ENCODE measurements at places on chromosomes 7 and 10.

- DNase-seq, result no peak
Measured at GRCh38 chr7:37145682-37146081, 303.0 kb downstream of the ELMO1 start.

DNA sequence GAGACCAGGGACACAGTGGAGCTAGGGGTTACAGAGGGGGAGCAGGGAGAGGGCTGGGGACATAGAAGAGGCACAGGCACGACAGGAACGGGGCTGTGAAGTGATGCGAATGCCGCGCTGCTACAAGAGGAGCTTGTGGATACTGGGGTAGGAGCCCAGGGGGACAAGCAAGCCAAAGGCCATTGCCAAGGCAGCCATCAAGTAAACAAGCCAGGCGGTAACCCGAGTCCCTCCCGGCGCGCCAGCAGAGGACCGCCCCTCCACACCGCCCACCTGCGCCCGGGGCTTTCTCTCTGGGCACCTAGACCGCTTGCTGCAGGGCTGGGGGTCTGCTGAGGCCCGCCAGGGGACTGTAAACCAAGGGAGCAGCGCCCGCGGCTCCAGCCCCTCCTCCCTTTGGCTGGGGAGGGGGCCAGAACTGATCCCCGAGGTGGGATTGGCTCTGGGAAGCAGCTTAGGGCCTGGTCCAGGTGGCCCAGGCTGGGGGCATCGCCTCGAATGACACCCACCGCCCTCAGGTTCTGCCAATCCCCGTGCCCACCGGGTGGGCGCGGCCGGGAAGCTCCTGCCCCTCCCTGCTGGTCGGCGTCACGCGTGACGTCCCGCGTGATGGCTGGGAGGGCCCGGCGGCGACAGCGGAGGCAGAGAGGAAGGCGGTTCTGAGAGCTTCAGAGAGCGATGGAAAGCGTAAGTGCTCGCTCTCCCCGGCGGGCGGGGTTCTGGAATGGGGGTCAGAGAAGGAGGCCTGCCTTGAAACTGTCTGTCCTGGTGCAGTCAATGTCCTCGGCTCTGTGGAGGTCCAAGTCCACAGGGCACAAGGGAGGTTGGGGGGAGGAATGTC is 982 bp downstream of the SFXN3 start:
- peak; percentile 59 for DNase-seq

- no peak for DNase-seq
Measured at GRCh38 chr7:92297736-92298135, 52.0 kb downstream of the ANKIB1 start.

DNA sequence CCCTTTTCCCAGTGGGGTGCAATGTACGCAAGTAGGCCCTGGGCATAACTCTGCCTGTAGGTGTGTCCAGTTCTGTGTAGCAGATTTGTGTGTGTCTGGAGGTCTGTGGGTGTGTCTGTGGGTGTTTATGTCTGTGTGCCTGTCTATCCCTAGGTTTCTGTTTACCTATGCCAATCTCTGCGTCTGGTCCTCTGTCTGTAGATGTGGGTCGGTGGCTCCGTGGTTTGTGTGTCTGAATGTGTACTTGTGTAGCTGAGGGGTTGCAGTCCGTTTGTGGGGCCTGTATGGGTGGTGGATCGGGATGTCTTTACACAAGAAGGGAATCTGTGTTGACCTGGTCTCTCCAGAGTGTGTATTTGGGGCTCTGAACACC is 932 bp downstream of the NYAP1 start:
- DNase-seq, result no peak

DNA sequence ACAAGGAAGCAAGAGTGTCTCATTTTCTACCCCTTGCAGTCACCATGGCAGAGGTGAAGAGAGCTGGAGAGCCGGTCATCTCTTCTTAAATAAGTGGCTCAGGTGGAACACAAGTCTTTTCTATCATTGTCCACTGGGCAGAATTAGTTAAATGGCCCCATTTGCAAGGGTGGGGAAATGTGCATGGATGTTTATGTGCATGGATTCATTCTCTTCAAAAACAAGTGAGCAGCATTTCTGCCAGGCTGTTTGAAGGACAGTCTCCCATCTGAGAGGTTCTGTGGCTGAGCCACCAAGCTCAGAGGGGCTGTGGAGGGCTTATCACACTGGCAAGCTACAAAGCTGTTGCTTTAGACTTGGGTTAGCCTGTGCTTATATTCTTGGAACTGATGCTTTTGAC is 370.3 kb upstream of the MTPN start:
- no peak for DNase-seq

DNA sequence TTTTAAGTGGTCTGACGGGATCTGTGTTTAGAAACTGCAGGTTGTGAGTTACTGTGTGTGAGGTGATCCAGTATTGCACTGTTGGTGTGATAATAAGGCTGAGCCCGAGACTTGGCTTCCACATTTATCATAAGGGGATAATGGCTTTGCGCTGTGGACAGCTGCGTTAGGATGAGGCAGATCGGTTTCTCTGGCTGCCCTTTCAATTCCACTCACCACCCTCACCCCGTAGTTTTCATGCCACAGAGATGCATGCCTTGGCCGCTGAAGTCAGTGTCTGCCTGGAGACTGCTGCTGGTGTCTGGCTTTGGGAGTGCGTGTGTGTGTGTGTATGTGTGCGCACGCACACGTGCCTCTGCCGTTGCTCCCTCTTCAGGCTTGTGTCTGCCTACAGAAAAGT is 273.0 kb downstream of the CCDC3 start:
- DNase-seq, result no peak

DNA sequence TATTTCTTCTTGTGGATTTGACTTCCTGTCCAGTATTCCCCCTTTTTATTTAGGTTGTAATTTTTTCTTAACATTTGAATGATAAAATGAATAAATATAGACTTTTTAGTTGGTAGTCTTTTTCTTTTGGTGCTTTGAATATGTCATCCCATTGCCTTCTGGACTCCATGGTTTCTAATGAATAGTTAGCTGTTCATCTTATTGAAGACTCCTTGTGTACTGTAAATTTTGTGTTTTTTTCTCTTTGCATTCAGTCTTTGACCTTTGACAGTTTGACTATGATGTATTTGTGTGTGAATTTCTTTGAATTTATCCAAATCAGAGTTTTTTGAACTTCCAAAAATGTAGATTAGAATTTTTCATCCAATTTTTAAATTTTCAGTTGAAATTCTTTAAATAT is 554.3 kb downstream of the NRG3 start:
- no peak for DNase-seq

- no peak for DNase-seq
Measured at GRCh38 chr7:106108991-106109390, 3.1 kb downstream of the SYPL1 start.

- no peak for DNase-seq
Measured at GRCh38 chr7:36010656-36011587, 142.1 kb upstream of the EEPD1 start.
